ENCODE measurements at places on chromosomes 2 and 18.

GRCh38 chr2:212915121-212915782 lies 236.2 kb downstream of the IKZF2 start:
- no peak for DNase-seq

DNA sequence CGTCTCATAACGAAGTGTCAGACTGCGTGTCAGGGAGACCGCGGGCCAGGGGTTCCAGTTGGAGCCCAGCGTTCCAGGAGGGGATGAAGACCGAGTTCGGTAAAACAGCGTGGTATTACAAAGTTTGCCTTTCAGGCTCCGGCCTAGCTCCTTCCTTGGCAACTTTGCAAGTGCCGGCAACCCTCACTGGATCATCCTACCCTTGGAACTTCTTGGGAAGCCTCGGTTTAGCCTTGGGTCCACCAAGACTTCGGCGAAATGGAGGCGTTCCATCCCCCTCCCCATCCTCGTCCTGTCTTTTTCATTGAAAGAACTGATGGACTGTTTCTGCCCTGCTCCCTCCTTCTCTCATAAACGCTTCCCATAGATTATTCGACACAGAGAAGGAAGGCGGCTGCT lies 10.4 kb upstream of the SKOR2 start:
- no peak for DNase-seq

DNA sequence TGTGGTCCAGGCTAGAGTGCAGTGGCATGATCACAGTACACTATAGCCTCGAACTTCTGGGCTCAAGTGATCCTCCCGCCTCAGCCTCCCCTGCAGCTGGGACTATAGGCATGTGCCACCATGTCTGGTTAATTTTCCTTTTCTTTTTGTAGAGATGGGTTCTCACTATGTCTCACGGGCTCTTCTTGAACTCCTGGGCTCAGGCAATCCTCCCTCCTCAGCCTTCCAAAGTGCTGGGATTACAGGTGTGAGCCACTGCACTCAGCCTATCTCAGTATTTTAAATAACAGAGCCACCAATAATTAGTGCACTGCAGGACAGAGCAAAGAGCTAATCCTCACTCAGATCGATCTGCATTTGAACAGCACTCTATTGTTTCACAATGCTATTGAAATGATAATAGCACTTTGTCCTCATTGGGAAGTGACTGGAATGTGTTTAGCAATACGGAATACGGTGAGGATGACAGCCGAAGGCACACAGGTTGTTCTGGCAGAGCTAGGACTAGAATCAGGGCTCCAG lies 335.9 kb downstream of the DLGAP1 start:
- no peak for DNase-seq

DNA sequence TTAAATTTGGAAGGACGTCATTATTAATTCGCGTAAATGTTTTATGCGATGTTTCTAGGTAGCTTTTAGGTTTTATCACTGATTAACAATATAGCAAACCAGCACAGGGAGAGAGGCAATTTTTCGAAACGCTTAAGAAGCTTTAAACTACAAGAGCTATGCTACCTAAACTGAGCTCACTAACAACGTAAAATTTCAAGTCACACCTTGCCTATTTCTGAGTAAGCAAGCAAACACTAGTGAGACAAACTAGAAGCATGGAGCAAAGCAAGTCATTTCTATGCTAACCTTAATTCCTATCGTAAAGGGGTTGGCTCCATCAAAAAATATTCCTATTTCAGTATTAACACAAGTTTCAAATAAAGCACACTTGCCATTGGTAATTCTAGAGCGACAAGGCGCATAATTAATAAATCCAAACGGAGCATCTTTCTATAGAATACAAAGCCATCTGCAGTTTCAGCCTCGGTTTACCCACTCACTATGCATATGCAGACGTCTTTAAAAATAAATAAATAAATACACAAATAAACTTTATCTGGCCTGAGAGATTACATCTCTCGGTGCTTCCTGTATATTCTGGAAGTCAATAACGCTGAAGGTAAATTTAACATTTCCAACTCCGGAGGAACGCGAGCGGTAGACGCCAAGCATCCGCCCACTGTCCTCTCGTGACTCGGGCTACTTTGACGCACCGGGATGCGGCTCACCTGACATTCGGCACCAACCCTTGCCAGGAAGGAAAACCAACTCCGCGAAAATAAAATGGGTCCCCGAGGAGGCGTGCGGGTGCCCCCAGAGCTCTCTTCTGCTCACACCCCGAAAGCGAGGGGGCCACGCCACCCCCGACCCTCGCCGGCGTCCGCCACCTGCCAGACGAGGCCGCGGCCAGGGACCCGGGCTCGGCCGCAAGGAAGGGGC lies 947 bp downstream of the ITSN2 start:
- DNase-seq: no peak

DNA sequence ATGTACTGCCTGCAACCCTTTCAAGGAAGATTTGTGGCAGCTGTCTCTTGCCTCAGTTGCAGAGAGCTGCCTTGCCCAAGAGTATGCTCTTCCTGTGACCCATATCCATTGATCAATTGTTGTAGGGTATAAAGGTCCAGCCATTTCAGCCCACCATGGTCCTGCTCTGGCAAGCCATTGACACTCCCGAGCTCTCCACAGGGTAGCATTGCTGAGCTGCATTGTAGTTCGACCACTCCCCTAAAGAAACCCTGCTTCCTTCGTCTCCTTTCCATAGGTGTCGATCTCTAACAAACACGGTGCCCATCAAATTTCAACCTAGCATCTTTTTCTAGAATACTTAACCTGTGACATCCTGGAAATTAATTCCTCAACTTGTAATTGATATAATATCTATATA lies 104.9 kb upstream of the NDUFV2 start:
- DNase-seq: no peak

DNA sequence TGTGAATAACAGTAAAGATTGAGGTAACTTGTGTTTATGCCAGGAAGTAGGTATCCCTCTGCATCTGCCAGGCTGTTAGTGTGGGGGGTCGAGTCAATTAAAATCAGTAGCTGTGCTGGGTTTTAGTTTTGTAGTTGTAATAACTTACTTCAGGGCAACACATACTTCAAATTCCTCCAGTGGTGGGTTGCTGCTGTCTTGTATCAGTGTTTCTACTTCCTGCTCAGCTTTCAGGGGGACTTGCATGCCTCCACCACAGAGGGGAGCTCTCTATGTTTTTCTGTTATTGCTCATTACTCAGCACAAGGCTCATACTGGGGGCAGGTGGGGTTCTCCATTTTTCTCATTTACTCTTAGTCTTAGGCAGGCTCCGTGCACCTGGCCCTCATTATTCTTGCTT lies 136.8 kb downstream of the CAPN13 start:
- no peak for DNase-seq

DNA sequence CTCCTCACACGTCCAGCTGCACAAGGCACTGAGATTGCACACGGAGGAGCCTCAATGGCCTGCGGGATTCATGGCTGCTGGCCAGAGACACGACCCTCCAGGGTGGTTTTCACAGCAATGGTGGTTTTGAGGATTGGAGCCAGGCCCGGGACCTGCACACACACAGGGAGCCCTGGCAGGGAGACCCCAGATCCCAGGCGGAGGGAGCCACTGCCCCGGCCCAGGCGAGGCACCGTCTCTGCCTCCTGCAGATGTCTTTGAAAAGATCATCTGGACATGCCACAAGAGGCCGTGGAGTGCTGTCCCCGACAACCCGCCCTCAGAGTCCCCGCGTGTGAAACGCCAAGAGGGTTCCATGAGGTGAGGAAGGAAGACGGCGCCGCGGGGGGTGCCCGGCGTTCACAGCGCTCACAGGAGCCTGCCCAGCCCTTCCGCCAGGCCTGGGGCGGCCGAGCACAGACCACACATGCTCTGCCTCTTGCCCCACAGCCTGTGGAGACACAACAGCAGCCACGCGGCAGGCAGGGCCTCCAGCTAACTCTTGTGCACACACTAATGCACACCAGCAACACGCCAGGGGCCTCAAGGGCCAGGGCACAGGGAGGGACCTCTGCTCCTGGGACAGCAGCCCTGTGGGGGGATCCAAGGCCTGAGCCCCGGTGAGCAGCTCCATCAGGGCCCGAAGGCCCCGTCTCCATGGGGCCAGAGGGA lies 72.8 kb upstream of the CTDP1 start:
- DNase-seq: no peak

DNA sequence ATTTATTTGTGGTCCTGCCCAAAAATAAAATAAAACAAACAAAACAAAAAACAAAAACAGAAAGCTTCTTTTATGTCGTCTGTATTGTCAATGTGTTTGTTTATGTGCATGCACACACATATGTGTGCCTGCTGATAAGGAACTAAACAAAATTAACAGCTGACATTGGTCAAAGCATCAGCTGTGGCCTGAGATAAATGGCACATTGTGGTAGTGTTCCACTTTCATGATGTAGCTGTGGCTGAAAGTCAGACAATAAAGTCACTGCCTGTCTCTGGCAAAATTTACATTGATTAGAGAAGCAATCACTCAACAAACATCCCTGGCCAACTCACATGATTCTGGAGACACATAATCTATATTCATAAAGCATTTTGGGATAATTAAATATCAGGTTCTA lies 203.4 kb upstream of the PIK3C3 start:
- DNase-seq: no peak

DNA sequence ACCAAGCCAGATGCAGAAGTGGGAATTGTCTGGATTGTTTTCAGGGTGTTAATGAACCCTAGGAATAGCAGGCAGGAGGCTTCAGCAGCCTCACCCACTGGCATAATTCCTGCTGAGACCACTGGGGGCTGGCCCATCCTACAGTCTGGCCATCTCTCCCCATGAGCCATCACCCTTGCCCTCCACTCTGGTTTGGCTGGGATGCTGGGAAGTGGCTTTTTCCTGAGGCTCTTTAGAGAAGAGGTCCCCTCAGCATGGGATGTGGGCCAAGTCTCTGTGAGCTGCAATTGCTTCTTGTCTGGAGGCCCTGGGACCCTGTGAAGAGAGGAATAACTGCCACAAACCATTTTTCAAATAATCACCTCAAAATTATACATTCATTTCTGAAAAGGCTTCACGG lies 4.0 kb downstream of the TCF7L1 start:
- DNase-seq: no peak

DNA sequence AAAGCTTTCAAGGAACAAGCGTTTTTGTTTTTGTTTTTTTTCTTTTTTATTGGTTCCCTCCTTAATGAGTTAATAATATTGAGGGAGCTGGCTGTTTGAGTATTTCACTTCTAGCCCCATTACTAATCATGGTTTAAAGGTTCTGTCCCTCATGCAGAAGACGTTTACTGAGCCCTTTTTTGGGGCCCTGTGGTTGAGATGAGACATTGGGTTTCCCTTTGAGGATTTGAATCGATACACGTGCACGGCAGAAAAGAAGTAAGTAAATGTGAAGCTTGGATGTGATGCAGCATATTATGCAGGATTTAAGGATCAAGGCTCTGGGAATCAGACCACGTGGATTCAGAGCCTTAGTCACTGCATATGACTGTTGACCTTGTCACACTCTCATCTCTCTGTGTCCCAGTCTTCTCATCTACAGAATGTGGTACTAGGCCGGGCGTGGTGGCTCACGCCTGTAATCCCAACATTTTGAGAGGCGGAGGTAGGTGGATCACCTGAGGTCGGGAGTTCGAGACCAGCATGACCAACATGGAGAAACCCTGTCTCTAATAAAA lies 1.0 kb upstream of the CHST10 start:
- DNase-seq: no peak

- no peak for DNase-seq
These were observed 17.9 kb downstream of the CDH2 start for GRCh38 chr18:28159055-28159454.

- no peak for DNase-seq
These were observed 48.8 kb downstream of the ANKMY1 start for GRCh38 chr2:240508832-240509545.

- no peak for DNase-seq
These were observed 1490.2 kb upstream of the SLC39A10 start for GRCh38 chr2:194166818-194167217.

DNA sequence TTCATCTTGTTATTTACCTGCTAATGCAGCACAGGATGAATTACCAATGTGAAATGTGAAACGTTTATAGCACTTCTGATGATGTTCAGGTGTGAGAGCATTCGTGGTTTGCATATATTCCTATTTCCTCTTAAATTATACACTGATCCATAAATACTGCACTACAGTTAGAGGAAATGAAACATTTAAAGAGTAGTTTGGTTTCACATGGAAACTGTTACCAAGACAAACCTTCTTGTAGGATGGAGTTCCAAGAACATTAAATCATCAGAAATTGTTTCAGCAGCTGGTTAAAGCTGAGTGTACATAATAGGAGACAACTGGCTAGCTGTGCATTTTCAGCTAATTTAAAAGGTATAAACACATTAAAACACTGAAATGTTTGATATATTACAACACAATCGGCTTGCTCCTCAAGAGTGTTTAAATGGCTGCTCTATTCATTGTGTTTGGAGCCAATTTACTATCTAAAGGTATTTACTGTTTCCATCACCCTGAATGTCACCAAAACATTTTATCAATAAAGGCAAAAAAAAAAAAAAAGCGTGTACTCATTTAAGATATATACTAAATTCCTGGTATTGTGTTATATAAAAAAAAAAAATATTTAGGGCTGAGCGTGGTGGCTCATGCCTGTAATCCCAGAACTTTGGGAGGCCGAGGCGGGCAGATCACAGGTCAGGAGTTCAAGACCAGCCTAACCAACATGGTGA lies 100.6 kb downstream of the DYM start:
- no peak for DNase-seq

DNA sequence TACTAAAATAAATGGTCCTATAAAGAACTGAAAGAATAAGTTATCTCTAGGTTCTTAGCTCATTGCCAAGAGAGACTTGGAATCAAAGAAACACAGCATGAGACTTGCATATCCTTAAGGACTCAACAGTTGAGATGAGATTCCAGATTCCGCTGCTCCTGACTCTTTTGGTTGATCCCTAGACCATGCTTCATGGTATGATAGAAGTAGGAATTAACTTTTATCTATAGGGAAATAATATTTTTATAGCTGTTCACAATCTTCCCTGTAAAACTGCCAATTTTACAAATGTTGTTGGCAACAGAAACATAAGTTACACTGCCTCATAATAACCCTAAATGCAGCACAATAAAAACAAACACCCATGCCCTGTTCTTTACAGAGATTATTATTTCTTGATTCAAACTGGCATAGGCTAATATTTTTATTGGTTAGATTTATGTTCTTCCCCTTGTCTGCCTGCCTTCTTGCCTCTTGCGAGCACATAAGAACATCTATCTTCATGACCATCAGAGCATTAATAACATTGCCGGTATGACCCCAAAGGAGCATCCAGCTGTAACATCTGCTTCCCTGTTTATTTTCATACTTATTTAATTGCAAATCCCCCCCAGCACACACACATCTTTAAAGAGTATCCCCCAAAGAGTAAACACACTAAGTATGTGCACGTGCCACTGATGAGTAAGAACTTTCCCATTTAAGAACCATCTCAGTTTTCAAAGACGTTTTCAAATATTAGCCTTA lies 735.7 kb upstream of the SLC8A1 start:
- no peak for DNase-seq

Measured in epithelial cell of prostate (primary cell).